ENCODE measurements at places on chromosomes 12 and 14.

DNA sequence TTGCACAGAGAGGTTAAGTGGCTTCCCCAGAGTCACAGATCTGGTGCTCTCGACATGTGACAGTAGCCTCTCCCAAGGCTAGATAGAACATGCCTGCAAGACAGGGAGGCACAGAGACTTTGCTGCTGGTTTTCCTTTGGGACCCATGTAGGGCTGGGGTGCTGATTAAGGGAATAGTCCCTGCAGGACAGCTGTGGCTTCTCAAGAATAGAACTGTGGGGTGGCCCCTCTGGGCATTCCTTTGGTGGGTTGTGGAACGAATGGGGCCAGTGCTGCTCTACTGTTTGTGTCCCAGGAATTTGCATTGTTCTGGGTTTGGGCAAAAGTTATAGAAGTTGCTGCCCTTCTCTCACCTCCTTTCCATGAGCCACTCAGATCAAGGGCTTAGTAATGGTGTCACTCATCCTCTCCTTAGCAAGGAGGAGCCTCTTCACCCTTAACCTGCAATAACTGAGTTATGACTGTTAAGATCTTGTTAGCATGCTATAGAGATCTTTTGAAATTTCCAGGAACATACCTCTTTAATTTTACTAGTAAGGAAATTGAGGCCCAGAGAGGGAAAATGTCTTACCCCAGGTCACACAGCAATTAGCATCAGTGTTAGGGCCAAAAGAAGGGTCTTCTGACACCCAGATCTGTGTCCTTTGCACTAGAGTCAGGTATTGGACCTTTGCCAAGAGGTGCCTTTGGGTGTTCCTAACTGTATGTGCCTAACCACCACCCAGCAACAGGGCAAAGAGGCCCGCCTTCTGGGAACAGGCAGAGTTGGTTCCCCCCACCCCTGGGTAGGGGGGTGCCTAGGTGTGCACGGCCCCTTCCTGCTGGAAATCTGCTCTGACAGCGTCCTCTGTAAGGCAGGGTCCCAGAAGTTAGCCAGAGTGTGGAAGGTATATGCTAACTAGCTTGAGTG, 31.4 kb downstream of the CD9 start:
- DNase-seq, result no peak

DNA sequence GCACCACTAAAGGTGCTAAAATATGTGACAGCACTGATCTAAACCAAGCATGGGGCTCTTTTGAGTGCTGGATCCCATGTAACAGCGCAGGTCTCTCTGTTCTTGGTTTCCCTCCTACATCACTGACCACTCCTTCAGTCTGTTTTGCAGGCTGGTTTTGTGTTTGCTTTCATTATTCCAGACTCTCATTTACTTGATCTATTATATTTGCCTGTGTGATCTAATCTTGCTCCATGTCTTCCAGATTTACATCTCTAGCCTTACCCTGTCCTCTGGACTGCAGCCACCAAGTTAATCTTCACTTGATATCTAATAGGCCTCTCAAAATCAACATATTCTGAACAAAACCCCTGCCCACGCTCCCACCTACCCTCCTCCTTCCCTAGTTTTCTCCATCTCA, 8.6 kb downstream of the GLIPR1 start:
- DNase-seq, result no peak

DNA sequence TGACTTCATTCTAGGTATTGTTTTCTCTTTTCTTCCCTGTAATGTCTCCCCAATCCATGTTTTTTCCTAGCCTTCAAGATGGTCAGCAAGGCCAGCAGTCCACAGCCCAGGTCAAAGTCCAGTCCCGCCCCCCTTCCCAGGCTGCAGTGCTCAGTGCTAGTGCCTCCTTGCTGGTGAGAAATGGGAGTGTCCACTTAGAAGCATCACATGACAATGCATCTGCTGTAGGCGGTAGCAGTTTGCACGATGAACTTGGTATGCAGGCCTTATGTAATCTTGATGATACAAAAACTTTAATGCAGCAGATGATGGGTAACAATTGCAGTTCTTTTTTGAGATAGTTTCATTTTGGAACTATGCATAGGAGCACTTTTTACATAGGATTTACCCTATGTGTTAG, 88.4 kb downstream of the PCNX1 start:
- DNase-seq, result no peak

- DNase-seq, result no peak
Measured at GRCh38 chr14:24941719-24942118, 108.2 kb downstream of the STXBP6 start.

DNA sequence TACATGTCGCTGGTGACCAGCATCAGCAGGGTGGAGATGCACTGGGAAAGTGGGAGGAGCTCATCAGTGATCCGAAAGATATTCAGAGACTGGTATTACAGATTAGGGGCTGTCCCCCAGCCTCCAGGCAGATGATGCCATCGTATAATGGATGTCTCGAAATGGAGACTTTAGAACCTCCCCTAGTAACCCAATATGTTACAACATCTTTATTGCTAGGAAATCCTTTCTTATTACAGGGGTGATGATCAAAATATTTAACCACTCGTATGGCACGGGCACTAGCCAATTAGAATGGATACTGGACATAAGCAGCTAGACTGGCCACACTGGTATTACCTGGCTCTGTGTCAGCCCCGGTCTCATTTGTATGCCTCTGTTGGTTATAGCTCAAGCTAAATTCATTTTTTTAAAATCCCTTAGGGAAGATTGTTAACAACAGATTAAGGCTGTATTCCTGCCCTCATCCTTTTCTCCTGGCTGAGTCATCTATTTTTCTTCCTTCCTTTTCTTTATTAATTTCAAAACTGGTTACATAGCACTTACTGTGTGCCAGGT, 10.8 kb upstream of the CEBPE start:
- no peak for DNase-seq

- DNase-seq, result no peak
Measured at GRCh38 chr14:64718762-64719161, 14.5 kb downstream of the PLEKHG3 start.

- no peak for DNase-seq
Measured at GRCh38 chr12:74468401-74468800, 69.2 kb upstream of the ATXN7L3B start.

GRCh38 chr12:20028033-20028432, 340.3 kb upstream of the PDE3A start:
- DNase-seq, result no peak

- DNase-seq, result no peak
Measured at GRCh38 chr12:91890742-91891141, 254.9 kb downstream of the BTG1 start.

GRCh38 chr12:109724321-109724892, 10.8 kb downstream of the FAM222A start:
- no peak for DNase-seq

GRCh38 chr12:25194214-25194613, 746 bp downstream of the DNAI7 start:
- no peak for DNase-seq

GRCh38 chr12:110613771-110614684, at the start of gene TCTN1:
TSS of gene TCTN1 (plus strand) at chr12:110614129. CDS start at chr12:110614183, 54 bp downstream.
- DNase-seq, result peak; percentile 99

DNA sequence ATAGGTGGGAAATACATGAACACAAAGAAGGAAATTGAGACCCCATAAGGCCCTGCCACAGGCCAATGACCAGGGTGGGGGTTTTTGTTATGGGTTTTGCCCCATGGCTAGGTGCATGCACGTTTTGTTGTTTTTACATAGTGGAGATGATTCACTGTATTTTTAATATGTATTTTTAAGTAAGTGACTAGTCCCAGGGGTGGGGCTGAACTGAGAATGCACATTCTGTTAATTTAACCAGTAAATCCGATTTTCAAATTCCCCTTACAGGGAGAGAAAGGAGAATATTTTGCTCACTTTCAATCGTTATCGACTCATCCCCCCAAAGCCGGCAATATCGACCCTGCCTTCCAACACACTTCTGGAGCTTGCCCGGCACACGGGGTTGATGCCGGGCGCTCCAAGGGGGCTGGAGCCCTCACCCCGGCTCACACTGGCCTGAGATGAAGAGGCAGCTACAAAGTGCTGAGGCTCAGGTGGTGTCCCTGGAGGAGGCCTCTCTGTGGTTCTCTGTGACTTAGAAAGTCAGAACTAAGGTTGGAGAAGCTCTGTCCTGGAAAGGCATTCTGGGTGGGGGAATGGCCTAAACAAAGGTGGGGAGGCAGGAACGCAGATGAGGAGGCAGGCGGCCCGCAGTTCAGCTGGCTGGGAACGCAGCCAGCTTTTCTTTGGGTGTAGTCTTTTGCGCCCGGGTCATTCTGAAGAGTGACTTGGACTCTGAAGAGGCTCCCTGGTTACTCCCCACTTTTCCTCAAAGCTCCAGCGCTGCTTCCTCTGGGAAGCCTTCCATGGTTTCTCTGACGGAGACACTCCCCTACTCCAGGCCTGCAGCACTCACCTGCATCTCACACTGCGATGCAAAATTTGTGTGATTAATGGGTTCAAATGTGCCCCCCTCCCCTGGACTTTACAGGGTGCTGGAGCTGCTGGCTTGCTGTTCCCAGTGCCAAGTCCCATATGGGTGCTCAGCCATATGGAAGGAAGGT, 50.7 kb upstream of the DLK1 start:
- no peak for DNase-seq

- no peak for DNase-seq
Measured at GRCh38 chr12:78118486-78118885, 287.8 kb downstream of the NAV3 start.

- no peak for DNase-seq
Measured at GRCh38 chr14:61479746-61480502, 158.5 kb downstream of the PRKCH start.

DNA sequence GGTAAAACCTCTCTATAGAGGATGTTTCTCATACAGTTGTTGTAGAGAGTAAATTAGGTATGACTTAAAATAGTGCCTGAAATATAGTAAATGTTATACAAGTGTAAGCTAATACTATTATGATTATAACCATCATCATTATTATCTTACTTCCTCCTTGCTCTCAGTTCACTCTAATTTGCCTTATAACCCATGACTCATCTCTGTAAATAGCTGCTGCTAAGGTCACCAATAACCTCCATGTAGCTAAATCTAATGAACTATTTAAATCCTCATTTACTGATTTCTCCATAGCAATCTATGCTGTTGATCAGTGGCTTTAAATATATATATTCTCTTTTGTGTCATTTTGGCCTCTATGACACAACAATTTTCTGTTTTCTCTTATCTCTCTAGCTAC, 109.6 kb downstream of the RMST start:
- no peak for DNase-seq

- DNase-seq, result no peak
Measured at GRCh38 chr12:14999021-14999694, 26.3 kb downstream of the PDE6H start.

- no peak for DNase-seq
Measured at GRCh38 chr12:45363903-45364302, 148.0 kb downstream of the ANO6 start.

DNA sequence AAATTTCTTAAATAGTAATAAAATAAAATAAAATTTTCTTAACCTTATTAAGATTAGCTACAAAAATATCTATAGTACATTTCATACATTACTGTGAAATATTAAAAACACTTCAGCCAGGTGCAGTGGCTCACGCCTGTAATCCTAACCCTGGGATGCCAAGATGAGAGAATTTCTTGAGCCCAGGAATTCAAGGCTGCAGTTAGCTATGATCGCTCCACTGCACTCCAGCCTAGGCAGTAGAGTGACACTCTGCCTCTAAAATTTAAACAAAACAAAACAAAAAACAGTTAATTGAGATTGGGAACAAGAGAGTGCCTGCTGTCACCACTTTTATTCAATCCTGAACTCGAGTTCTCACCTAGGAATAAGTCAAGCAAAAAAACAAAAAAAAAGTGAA, 95.0 kb upstream of the CPNE8 start:
- DNase-seq, result no peak

DNA sequence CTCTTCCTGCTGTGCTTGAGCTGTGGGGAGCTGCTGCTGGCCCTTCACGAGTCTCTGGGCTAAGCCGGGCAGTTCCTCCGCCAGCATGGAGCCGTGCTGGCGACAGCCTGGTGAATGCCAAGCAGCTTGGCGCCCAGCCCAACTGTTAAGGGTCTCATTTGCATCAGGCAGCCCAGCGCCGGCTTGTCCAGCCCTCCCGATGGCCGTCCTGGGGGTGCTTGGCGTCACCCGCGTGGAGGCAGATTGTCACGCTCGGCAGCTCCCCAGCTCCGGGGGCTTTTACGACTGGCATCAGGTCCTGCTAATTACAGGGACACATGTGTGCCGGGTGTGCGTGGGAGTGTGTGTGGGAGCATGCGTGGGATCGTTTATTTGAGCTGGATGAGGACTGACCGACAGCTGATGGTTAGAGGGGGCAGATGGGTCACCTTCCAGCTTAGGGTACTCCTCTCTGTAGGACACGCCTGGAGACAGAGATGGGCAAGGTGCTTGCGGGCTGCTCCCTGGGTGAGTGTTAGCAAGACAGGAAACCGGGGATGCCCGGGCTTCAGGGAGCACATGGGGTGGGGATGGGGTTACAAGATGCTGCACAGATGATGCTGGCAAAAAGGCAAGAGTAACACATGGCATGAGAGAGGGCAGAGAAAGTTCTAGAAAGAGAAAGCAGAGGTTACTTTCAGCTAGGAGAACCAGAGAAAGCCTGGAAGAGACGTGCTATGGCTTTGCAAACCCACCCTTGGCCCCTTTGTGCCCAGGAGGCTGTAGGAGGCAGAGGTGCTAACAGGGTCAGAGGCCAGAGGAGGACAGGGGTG, 64.1 kb downstream of the KIF26A start:
- DNase-seq, result no peak

DNA sequence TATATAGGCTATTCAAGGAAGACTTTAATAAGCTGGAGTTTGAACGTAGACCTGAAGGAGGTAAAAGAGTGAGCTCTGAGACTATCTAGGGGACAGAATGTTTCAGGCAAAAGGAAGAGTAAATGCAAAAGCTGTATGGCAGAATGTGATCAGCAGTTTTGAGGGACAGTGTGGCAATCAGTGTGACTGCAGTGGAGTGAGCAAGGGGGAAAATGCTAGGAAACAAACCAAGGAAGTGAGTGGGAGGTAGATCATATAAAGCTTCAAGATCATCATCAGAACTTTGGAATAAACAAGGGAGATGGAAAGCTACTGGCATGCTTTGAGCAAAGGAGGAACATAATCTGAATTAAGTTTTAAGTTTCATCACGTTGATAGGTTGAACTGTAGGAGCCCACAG, 67.5 kb upstream of the BTG1 start:
- no peak for DNase-seq

DNA sequence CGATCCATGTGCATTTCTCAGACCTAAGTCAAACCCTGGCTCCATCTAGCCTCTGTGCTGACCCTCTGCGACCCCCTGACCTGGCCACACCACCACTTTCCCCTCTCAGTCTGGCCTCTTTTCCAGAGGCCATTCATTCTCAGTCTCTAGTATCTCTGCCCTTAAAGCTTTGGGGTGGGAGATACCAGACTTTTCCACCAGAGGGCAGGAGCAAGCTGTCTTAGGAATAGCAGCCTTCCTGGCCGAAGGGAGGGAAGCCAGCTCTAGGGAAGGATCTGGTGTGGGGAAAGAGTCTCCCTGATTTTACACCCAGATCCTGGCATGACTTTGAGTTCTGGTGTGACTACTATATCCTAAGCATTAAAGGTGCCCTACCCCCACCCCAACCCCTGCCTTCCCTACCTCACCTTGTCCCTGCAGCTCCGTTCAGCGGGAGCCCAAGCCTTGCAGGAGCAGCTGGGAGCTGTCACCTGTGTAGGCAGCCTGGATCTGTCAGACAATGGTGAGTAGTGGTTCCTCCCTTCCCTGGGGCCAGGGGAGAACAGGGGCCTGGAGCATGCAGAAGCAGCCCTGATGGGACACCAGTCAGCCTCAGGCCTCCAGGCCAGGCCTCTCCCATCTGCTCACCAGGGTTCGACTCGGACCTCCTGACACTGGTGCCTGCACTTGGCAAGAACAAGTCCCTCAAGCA, 6.6 kb downstream of the CARMIL3 start:
- peak; percentile 73 for DNase-seq

- no peak for DNase-seq
Measured at GRCh38 chr12:52612431-52613383, 5.7 kb downstream of the KRT73 start.
